CD8-positive, alpha-beta memory T cell (primary cell): ENCODE measurements at places on chromosomes 2 and 18. TPM values are rescaled to one million over a fixed set of nuclear protein-coding genes. Genes with fewer than 3 reads are reported as not detected.

DCDC2C gene
- not detected for polyA plus RNA-seq

GRCh38 chr2:138846216-138846821 is 66.1 kb upstream of the NXPH2 start:
- DNase-seq = no peak

NLRC4 gene
- not detected for polyA plus RNA-seq

DNA sequence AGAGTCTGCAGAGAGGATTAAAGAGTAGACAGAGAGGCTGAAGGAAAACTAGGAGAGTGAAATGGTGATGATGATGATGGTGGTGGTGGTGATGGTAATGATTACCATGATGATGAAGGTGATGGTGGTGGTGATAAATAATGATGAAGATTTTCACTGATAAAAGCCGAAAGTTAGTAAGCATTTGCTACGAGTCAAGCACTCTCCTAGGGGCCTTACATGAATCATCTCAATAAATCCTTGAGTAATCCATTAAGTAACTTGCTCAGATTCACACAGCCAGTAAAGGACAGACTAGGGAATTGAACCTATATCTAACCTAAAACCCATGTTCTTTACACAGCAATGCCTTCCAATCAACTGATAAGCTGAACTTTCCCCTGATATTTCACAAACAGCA is 106.7 kb upstream of the PGAP1 start:
- DNase-seq = no peak

- no peak for DNase-seq
These were observed 9.4 kb upstream of the GNLY start for GRCh38 chr2:85684806-85685205.

- no peak for DNase-seq
These were observed 300.9 kb downstream of the PHLPP1 start for GRCh38 chr18:63016270-63016669.

DNA sequence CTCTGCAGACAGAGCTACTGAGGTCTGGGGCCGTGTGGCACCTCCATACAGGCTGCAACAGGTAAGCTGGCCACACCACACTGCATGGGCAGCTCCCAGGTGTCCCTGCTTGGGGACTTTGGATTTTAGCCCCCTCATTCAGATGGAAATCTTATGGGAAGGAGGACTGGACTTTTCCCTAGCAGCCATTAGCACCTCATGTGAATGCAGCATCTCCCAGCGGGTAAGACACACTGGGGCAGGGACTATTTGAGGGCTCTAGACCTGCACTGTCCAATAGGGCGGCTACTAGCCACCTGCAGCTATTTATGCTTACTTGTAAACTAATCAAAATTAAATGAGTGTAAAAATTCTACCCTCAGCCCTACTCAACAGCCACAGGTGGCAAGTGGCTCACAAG is 34.2 kb upstream of the GLI2 start:
- DNase-seq = peak; percentile 12

- DNase-seq = no peak
These were observed 100.2 kb downstream of the CRIM1 start for GRCh38 chr2:36455788-36456187.

DNA sequence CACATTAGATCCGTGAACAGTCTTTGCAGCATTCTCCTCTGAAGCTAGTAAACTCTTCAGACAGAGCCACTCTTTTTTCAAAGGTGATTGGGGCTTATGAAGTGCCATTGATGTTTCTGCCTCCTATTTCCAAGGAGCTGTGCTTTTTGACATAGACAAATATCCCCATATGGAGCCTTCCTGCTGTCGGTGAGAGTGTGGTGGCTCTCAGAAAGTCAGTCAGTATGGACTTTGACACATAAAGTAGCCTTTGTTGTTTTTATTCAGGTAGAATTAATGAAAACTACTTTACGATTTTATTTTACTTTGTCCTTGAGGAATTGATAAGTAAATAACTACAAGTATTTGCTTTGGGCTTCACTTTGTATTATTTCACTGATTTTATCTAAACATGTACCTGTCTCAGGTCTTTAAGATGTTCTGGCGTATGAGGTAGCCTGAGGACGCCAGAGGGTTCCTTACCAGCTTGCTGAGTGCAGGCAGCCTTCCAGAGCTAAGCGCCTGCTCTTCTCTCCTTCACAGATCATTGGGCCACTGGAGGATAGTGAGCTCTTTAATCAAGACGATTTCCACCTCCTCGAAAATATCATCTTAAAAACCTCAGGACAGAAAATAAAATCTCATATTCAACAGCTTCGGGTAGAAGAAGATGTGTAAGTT is 69.7 kb downstream of the UGGT1 start:
- no peak for DNase-seq

KLF7 gene
- polyA plus RNA-seq = 6.4 TPM

RGPD4 gene
- polyA plus RNA-seq = not detected

DNA sequence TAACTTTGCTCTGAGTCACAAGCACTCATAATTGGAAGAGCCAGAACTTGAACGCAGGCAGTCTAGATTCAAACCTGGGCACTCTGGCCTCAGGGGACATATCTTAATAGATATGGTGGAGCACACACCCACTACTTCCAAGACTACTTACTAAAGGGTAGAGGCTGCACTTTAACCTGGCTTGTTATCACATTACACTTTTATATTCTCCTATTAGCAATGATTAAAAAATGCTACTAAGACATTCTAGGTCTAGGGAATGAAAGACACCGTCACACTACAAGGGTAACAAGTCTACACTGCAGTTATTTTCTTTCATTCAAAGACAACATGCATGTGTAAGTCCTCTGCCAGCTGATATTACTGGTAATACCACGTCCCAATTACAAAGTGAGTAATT is 258.8 kb downstream of the ZNF521 start:
- DNase-seq = no peak

DNA sequence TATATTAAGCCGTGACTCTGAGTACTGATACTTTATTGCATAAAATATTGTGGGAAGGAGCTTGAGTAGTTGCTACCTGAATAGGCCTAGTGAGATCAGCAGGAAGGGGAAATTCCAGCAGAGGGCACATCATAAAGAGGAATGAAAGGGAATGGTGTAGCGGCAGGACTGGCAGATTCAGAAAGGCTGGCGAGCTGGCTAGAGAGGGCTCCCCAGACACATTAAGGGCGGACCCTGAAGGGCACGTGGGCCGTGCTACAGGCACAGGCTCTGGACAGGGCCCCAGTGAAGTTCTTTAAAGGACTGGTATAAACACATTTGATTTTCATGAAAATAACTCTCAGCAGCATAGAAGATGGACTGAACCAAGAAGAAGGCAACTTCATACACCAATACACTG is 43.0 kb downstream of the PTPN2 start:
- no peak for DNase-seq

GRCh38 chr18:35179906-35180305 is 60.9 kb upstream of the ZNF397 start:
- no peak for DNase-seq

- no peak for DNase-seq
These were observed 105.8 kb upstream of the TWIST2 start for GRCh38 chr2:238742066-238742465.

DNA sequence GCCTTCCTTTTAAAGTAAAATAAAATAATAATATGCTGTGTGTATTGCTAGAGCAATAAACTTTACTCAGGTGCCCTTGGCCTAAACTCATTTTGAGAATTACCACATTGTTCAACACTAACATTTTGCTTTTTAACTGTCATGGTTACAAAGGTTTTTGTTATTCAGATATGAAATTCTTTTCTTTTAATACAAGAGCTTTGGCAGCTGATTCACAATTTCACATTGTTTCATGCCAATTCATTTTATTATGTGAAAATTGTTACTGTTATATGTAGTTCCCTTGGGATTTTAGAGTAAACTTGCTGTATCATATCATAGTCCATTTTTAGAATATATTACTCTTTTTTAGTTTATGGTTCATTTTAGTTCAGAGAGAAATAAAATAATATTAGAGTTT is 65.8 kb upstream of the ZNF804A start:
- no peak for DNase-seq

BMP10 gene
- not detected for polyA plus RNA-seq

PRSS56 gene
- polyA plus RNA-seq = not detected

- DNase-seq = no peak
These were observed 18.5 kb downstream of the CCDC88A start for GRCh38 chr2:55401124-55401523.
